A549 treated with RU486 at 1 μM for 4 hours (cell line): ENCODE measurements at places on chromosomes 6 and 20. TPM values are rescaled to one million over a fixed set of nuclear protein-coding genes. Genes with fewer than 3 reads are reported as not detected.

KHDRBS2 gene
- total RNA-seq = not detected in 5 replicates

COL12A1 gene
- 3.8 to 7.6 TPM (median 6.1 TPM) in 5 replicates for total RNA-seq

ZCCHC3 gene
- 19.0 to 24.1 TPM (median 22.0 TPM) in 5 replicates for total RNA-seq

PPIL6 gene
- 1.5 to 3.1 TPM (median 2.6 TPM) in 5 replicates for total RNA-seq

TSBP1 gene
- total RNA-seq = not detected in 5 replicates

LINC00237 gene
- not detected in 5 replicates for total RNA-seq

GID8 gene
- 20.2 to 22.6 TPM (median 22.0 TPM) in 5 replicates for total RNA-seq

OXT gene
- not detected in 5 replicates for total RNA-seq

KIAA1755 gene
- 0.11 to 0.21 TPM (median 0.15 TPM) in 4 of 5 replicates, not detected in the other for total RNA-seq

TPD52L1 gene
- 43.8 to 50.6 TPM (median 47.9 TPM) in 5 replicates for total RNA-seq

ZBTB46 gene
- 0.46 to 0.96 TPM (median 0.71 TPM) in 5 replicates for total RNA-seq

KIF6 gene
- total RNA-seq = 0.07 to 0.61 TPM (median 0.31 TPM) in 5 replicates

LGSN gene
- 2.7 to 3.8 TPM (median 3.2 TPM) in 5 replicates for total RNA-seq

NPEPL1 gene
- 26.9 to 37.0 TPM (median 33.1 TPM) in 5 replicates for total RNA-seq

GLP1R gene
- not detected in 5 replicates for total RNA-seq

CPNE5 gene
- total RNA-seq = 0.05 to 0.15 TPM (median 0.08 TPM) in 4 of 5 replicates, not detected in the other

SH3BGRL2 gene
- total RNA-seq = 0.11 to 0.30 TPM (median 0.29 TPM) in 5 replicates

TREML1 gene
- total RNA-seq = not detected in 5 replicates

HLA-DQA1 gene
- total RNA-seq = not detected in 5 replicates

BNIP5 gene
- total RNA-seq = not detected in 5 replicates
